ENCODE measurements at places on chromosomes 3 and 15.

GRCh38 chr3:59482684-59483083 is 432.9 kb upstream of the CFAP20DC start:
- no peak for DNase-seq
- no peak overlapping the region for H3K27ac ChIP-seq
- no peaks in the 10 kb centered on the region for H3K36me3 ChIP-seq

DNA sequence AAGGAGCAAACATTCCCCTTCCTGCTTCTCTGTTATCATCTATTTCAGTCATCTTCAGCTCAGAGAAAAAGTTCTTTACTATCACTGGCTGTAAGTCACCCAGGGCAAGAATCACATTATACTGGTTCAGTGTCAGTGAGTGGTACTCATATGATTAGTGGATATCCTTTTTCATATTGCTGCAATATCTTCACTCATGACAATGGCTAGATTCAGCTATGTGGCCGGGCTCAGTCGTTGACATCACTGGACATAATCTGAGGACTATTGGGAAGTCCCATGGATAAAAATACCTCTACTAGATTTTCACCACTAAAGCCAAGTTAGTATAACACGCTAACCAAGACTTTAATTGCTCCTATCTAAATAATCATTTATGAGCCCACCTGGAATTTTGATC is 91.3 kb upstream of the UBE2E2 start:
- no peaks in the 10 kb centered on the region for H3K36me3 ChIP-seq
- H3K27ac ChIP-seq = no peak overlapping the region
- DNase-seq = no peak

- H3K4me3 ChIP-seq = no peak overlapping the region
- H3K27ac ChIP-seq = no peak overlapping the region
- H3K36me3 ChIP-seq = no peaks in the 10 kb centered on the region
- no peaks in the 10 kb centered on the region for H3K4me1 ChIP-seq
- DNase-seq = no peak
Observed at GRCh38 chr3:17845026-17845812, 102.8 kb upstream of the TBC1D5 start.

DNA sequence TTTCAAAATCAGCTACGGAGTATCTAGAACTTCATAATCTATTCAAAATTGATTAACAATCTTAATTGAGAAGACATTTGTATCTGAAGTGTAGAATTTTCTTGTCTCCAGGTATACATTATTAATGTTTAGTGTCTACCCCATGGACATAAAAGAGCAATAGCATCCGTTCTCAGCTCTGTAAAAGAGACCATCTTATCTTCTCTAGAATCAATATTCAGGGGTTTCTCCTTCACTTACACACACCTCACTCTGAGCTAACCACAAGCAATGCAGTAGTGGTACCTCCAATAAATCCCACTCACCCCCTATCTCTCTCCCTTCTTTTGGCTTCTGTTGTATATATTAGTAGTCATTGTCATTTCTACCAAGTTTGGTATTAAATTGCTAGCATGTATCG is 16.2 kb downstream of the MBNL1 start:
- no peaks in the 10 kb centered on the region for H3K27me3 ChIP-seq
- no peak overlapping the region for H3K4me3 ChIP-seq
- H3K4me1 ChIP-seq = no peaks in the 10 kb centered on the region
- no peak for DNase-seq

DNA sequence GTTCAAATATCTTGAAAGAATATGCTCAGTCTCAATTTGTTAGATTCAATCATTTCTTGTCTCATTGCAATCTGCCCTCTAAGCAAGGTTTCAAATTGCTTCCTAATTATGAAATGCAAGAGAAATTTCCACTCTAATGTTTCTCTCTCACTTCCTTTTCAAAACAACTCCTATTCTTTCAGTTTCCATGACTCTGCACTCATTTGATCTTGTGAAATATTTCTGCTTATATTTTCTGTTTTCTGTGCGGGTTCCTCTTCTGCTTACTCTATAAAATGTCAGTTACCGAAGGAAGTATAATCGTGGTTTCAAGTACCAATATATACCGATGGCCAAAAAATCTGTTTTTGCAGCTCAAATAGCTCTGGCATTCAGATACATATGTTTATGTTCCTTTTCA is 521.9 kb upstream of the NAALADL2 start:
- H3K36me3 ChIP-seq = no peaks in the 10 kb centered on the region
- no peaks in the 10 kb centered on the region for H3K27me3 ChIP-seq
- H3K27ac ChIP-seq = no peak overlapping the region
- DNase-seq = no peak
- H3K4me1 ChIP-seq = no peaks in the 10 kb centered on the region

DNA sequence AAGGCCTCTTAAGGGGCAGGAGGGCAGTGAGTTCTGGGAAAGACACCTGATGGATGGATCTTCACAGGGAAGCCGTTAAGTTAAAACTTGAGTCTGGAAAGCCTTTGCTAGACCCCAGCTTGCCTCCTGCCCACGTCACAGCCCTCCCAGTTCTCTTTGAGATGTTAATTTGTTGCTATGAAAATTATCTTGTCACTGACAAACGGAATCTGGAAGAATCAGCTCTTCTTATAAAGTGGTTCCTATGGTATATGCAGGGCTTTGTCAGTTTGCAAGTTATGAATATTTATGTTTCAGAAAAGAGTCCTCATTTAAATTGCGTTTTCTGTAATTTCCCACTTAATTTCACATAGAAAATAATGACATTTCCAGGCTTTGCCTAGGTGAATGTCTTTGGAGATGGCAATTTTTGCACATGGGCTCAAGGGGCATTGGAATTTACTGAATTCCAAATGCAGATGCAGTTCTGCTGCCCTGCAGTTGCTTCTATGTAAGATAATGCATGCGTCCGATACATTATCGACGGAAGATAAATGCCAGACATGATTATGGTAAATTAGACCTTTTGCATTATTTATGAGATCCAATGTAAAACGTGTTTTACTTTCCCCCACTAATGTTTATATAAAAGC is 74.1 kb downstream of the CACNA2D3 start:
- no peak for DNase-seq
- peaks cover 8% of the 10 kb centered on the region for H3K4me1 ChIP-seq
- no peak overlapping the region for H3K4me3 ChIP-seq
- H3K27ac ChIP-seq = no peak overlapping the region

GRCh38 chr3:138408751-138409570 is 25.5 kb upstream of the ESYT3 start:
- no peaks in the 10 kb centered on the region for H3K36me3 ChIP-seq
- H3K27me3 ChIP-seq = no peaks in the 10 kb centered on the region
- no peak overlapping the region for H3K4me3 ChIP-seq

- DNase-seq = no peak
- no peak overlapping the region for H3K27ac ChIP-seq
- H3K4me3 ChIP-seq = no peak overlapping the region
- H3K36me3 ChIP-seq = no peaks in the 10 kb centered on the region
- no peaks in the 10 kb centered on the region for H3K4me1 ChIP-seq
Observed at GRCh38 chr3:56886314-56886713, 84.6 kb upstream of the ARHGEF3 start.

DNA sequence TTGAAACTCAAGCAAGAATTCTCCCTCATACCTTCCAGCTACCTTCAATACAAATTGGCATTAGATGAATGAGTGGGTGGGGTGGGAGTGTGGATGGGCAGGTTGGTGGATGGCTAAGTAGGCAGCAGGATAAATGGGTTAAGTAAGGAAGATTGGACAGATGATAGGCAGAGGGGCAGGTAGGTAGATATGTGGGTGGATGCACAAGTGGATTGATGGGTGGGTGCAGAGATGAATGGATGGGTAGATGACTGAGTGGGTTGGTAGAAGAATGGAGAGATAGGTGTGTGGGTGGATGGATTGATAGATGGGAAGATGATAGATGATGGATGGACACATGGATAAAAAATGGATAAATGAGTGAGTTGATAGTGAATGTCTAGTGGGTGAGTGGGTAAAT is 27.6 kb downstream of the VIPR1 start:
- no peak overlapping the region for H3K27ac ChIP-seq
- DNase-seq = no peak
- H3K36me3 ChIP-seq = no peaks in the 10 kb centered on the region
- H3K4me3 ChIP-seq = no peak overlapping the region
- H3K4me1 ChIP-seq = peaks cover 12% of the 10 kb centered on the region
- H3K27me3 ChIP-seq = no peaks in the 10 kb centered on the region

DNA sequence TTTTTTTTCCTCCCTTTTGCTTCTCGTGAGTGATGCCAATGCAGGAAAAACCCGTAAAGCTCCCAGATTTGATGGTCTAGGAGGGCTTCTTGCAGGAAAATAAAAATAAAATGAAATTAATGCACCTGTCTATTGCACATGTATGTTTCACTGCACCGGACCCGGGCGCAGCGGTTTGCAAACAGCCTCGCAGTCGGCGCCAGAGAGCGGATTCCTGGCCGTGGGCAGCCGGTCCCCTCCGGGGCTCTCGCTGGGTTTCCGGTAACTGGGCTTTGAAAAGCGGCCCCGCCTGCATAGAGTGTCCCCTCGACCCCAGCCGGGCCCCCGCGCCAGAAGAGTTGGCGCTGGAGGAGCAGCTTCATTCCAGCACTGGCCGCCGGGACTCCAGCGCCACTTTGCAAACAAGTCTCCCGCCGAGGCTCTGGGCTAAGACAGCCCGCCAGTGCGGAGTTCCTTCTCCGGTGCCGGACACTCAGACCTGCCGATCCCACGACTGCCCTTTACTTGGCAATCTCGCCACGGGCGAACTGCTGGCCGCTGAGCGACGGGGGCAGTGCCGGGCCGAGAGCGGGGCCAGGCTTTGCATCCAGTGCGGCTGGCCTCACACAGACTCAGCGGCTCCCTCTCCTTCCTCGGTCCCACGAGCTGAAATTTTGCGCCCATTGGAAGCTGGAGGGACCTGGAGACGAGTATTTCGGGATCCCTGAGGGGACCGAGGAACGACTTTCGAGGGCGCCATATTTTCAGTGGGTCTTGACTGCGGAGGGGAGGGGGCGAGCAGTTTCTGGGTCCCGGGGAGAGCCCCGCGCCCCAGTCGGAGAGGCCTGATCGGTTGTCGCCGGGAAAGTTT is 225.9 kb upstream of the C2CD4B start:
- peak; percentile 79 for DNase-seq
- peak overlapping the region; percentile 56 for H3K4me3 ChIP-seq
- H3K36me3 ChIP-seq = no peaks in the 10 kb centered on the region
- no peak overlapping the region for H3K27ac ChIP-seq
- H3K4me1 ChIP-seq = peaks cover 1% of the 10 kb centered on the region
- H3K27me3 ChIP-seq = peaks cover 10% of the 10 kb centered on the region
